ENCODE measurements at places on chromosomes 11 and 22. TPM values are rescaled to one million over a fixed set of nuclear protein-coding genes. Genes with fewer than 3 reads are reported as not detected.

DNA sequence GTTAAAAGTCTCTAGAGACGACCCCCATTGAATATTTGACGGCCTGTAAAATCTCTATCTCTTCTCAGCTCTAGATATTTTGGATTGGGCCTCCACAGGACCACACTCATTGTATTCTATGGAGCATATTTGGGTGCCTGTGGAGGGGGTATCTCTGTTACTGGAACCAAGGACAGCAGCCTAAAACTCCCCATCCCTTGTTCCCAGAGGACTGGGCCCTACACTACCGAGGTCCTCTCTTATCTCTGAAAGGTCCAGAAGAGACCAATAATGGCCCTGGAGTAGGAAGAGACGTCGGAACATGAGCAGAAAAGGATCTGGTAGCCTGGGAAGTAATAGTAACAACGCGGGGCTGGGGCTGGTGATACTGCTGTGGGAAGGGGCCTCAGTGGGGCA, 542 bp downstream of the HPS4 start:
- no peak for DNase-seq
- no peaks in the 10 kb centered on the region for H3K27me3 ChIP-seq
- peak overlapping the region; percentile 81 for H3K4me3 ChIP-seq
- peaks cover 20% of the 10 kb centered on the region for H3K4me1 ChIP-seq
- H3K27ac ChIP-seq, result peak overlapping the region; percentile 80

DNA sequence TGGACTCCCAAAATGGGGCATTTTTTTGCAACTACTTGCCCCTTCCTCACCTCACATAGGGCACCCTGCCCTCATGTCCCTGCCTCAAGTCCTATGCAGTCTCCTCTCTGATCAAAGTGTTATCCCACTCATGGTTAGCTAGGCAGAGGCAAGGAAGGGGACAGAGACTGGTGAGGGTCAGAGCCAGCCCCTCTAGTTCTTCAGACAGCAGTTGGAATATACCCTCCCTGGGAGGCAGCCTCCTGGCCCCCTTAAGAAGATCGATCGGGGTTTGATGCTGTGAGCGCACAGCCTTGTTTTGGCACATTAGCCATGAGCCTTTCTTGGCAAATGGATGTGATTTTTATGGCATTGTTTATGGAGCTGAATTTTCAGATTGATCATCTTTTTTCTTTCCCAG, 436.9 kb downstream of the BUD13 start:
- no peak for DNase-seq
- no peaks in the 10 kb centered on the region for H3K4me1 ChIP-seq
- H3K27me3 ChIP-seq, result no peaks in the 10 kb centered on the region
- H3K4me3 ChIP-seq, result no peak overlapping the region

- no peak overlapping the region for H3K4me3 ChIP-seq
- no peak for DNase-seq
- H3K4me1 ChIP-seq, result no peaks in the 10 kb centered on the region
- no peaks in the 10 kb centered on the region for H3K36me3 ChIP-seq
Measured at GRCh38 chr11:119187123-119187892, 2.0 kb downstream of the NHERF4 start.

- no peak for DNase-seq
- no peak within 1 kb of the TSS for H3K27ac ChIP-seq
- H3K27me3 ChIP-seq, result no peaks in the 10 kb centered on the region
- H3K36me3 ChIP-seq, result no peaks in the 10 kb centered on the region
Measured at GRCh38 chr22:37282385-37282677, at the start of gene CYTH4. TSS of gene CYTH4 (plus strand) at chr22:37282508. CDS start at chr22:37282570, 62 bp downstream.

Gene MAPK8IP2
- 0.38 TPM for total RNA-seq

DNA sequence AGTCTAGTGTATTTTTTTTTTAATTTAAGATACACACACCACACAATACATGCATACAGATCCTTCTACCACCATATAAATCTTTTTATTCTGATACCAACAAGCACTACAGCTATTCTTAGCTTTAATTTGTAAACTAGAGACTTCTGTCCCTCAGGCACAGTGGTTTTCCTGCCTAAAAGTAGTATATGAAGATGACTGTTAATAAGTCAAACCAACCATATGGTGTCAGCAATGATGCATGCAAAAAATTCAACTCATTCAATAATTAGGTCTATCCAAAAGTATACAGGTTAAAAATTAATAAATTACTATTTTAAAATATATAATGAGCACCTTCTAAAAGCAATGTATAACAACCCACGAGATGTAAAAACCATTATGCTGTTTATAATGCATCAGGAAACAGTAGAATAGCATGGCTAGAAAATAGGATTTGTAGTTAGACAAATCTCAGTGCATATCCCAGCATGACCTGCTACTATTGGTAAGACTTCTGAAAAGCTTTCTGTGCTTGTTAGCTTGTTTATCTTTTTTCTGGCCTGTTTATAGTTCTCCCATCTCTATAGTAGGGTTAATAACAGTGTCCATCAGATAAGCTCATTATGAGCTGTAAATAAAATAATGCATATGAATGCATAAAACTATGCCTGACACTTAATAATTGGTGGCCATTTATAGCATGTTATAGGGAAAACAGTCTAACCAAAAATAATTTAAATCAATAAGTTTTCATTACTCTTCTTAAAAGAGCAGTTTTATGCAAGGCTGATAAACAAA, 10.2 kb downstream of the RAB38 start:
- H3K36me3 ChIP-seq, result no peaks in the 10 kb centered on the region
- no peak overlapping the region for H3K27ac ChIP-seq
- H3K27me3 ChIP-seq, result no peaks in the 10 kb centered on the region
- DNase-seq, result no peak

DNA sequence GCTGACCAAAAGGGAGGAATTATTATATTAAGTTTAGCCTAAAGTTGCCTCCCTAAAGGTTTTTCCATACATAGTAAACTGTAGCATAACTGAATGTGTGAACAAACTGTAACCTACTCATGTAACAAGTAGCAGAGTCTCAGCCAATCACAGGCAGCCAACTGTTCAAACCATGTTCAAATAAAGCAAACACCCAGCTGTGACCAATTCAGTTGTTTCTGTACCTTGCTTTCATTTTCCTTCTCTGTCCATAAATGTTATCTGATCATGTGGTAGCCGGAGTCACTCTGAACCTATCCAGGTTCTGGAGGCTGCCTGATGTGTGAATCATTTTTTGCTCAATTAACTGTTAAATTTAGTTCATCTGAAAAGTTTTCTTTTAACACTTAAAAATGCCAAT, 373.5 kb downstream of the GUCY1A2 start:
- no peaks in the 10 kb centered on the region for H3K27me3 ChIP-seq
- no peaks in the 10 kb centered on the region for H3K36me3 ChIP-seq
- DNase-seq, result peak; percentile 14
- no peak overlapping the region for H3K27ac ChIP-seq
- no peaks in the 10 kb centered on the region for H3K4me1 ChIP-seq

Gene LGALS12
- not detected for total RNA-seq

DNA sequence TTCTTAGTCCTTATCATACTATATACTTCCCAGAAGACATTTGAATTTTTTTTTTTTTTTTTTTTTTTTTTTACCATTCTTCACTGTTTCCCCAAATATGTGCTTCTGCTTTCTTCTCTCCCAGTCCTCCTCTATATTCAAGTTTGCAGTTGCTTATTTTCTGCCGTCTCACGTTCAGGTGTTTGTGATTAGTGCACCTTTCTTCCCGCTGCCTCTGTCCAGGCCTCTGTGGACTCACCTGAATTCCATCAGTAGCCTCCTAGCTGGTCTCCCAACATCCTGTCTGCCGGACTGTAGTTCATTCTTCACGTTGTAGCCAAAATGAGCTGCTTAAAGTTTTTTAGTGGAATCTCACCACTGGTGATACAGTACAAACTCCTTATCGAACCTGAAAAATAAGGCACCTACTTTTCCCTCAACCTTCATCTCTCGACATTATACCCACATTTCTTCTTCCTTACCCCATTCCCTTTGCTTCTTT, 795 bp upstream of the MSANTD4 start:
- H3K27ac ChIP-seq, result peak overlapping the region; percentile 42
- no peaks in the 10 kb centered on the region for H3K27me3 ChIP-seq
- H3K4me3 ChIP-seq, result peak overlapping the region; percentile 94
- no peaks in the 10 kb centered on the region for H3K36me3 ChIP-seq
- H3K4me1 ChIP-seq, result peaks cover 9% of the 10 kb centered on the region

DNA sequence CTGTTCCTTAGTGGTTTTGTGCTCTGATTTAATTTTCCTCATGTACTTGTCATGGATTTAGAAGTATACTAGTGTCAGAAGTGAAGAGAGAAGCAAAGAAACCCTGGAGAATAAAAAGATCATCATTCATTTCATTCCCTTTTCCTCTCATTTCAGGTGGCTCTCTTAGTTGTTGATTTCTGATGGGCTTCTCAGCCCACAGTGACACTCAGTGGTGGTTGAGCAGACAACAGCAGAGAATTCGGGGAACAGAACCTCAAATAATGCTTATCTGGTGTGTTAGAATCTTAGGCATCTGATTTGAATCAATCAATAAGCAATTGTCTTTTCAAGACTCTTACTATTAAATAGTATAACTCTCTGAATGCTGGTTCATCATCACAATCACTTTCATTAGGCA, 1289.4 kb downstream of the FAM181B start:
- no peaks in the 10 kb centered on the region for H3K36me3 ChIP-seq
- no peak overlapping the region for H3K27ac ChIP-seq
- DNase-seq, result no peak
- H3K4me1 ChIP-seq, result no peaks in the 10 kb centered on the region
- no peaks in the 10 kb centered on the region for H3K27me3 ChIP-seq
- no peak overlapping the region for H3K4me3 ChIP-seq

Gene ZNF280B
- total RNA-seq, result 0.11 TPM

Gene DNAJB13
- total RNA-seq, result not detected

DNA sequence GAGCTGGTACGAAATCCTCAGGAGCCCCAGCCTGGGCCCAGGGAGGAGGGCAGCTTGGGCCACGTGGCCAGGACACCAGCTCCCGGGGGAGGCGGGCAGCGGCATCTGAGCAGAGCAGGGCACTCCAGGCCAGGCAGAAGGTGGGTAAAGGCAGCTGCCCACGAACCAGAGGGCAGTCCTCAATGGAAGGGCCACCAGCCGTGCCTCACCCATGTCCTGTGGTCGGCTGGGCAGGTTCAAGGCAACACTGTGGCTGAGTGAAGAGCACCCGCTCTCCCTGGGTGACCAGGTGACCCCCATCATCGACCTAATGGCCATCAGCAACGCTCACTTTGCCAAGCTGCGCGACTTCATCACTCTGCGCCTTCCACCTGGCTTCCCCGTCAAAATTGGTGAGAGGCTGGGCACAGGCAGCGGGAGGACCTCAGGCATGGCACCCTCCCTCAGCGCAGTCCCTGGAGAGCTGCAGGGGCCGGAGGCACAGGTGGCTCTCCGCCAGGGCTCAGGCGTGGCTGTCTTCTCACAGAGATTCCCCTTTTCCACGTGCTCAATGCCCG, 2.5 kb upstream of the SSH3 start:
- H3K27ac ChIP-seq, result no peak overlapping the region
- no peak overlapping the region for H3K4me3 ChIP-seq
- H3K4me1 ChIP-seq, result 0 out of 2 replicates have a peak, but pooled peaks cover 12% of the 10 kb centered on the region
- H3K36me3 ChIP-seq, result peaks cover 12% of the 10 kb centered on the region

Gene RNF121
- 27.4 TPM for total RNA-seq

- peaks cover 11% of the 10 kb centered on the region for H3K4me1 ChIP-seq
- DNase-seq, result peak; percentile 91
- H3K36me3 ChIP-seq, result peaks cover 44% of the 10 kb centered on the region
- peak overlapping the region; percentile 93 for H3K4me3 ChIP-seq
- no peaks in the 10 kb centered on the region for H3K27me3 ChIP-seq
Measured at GRCh38 chr11:65426839-65427690, 4.5 kb downstream of the NEAT1 start.

Gene PRRG4
- total RNA-seq, result not detected

Gene SELENOM
- 268 TPM for total RNA-seq

Gene MS4A7
- not detected for total RNA-seq

DNA sequence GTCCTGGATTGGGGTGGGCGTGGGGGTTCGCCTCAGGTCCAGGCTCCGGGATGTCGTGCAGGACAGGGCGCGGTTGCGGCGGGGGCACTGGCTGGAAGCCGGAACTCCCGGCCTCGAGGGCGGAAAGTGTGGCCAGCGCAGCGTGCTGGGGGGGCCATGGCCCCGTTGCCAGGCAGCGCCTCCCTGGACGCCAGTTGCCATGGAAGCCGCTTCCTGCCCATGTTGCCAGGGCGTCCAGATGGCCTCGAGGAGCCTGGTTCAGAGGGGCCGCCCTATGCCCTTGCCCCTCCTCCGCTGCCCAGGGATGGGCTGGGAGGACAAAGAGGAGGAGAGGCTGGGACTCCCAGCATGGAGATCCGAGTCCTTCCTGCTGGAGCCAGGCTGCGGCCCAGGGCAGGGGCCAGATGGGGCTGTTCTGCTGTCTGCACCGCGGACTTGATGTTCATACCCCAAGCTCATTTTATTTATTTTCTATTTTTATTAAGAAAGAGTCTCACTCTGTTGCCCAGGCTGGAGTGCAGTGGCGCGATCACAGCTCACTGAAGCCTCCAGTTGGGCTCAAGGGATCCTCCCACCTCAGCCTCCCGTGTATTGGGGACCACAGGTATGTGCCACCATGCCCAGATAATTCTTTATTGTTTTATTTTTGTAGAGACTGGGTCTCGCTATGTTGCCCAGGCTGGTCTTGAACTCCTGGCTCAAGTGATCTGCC, 4.6 kb upstream of the CCDC188 start:
- H3K27me3 ChIP-seq, result no peaks in the 10 kb centered on the region
- no peaks in the 10 kb centered on the region for H3K36me3 ChIP-seq
- H3K4me1 ChIP-seq, result no peaks in the 10 kb centered on the region
- no peak overlapping the region for H3K27ac ChIP-seq

- peaks cover 10% of the 10 kb centered on the region for H3K4me1 ChIP-seq
- H3K4me3 ChIP-seq, result no peak overlapping the region
- no peaks in the 10 kb centered on the region for H3K36me3 ChIP-seq
- DNase-seq, result peak; percentile 11
- no peak overlapping the region for H3K27ac ChIP-seq
- no peaks in the 10 kb centered on the region for H3K27me3 ChIP-seq
Measured at GRCh38 chr11:47078751-47079521, 97.7 kb downstream of the ARFGAP2 start.

DNA sequence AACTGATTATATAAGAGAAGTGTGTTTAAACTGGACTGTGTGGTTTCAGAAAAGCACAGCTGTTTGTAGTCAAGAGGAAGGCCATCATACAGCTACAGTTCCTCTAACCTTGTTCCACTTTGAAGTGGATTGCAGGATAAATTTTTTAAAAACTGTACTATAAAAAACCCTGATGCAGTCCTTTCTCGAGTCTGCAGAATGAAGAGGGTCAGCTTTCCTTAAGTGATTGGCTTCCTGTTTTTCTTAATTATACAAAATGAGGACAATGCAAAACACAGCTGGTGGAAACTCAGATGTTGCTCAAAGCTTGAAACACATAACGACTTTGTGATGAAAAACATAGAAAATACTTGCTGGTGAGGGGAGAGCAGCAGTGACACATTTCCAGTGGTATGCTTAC, 1060.5 kb downstream of the DLG2 start:
- H3K4me3 ChIP-seq, result no peak overlapping the region
- DNase-seq, result no peak
- H3K27ac ChIP-seq, result no peak overlapping the region
- H3K36me3 ChIP-seq, result no peaks in the 10 kb centered on the region

Gene BIK
- not detected for total RNA-seq

Measured in GM23248 (cell line).